ENCODE measurements at places on chromosomes 12 and 14.

DNA sequence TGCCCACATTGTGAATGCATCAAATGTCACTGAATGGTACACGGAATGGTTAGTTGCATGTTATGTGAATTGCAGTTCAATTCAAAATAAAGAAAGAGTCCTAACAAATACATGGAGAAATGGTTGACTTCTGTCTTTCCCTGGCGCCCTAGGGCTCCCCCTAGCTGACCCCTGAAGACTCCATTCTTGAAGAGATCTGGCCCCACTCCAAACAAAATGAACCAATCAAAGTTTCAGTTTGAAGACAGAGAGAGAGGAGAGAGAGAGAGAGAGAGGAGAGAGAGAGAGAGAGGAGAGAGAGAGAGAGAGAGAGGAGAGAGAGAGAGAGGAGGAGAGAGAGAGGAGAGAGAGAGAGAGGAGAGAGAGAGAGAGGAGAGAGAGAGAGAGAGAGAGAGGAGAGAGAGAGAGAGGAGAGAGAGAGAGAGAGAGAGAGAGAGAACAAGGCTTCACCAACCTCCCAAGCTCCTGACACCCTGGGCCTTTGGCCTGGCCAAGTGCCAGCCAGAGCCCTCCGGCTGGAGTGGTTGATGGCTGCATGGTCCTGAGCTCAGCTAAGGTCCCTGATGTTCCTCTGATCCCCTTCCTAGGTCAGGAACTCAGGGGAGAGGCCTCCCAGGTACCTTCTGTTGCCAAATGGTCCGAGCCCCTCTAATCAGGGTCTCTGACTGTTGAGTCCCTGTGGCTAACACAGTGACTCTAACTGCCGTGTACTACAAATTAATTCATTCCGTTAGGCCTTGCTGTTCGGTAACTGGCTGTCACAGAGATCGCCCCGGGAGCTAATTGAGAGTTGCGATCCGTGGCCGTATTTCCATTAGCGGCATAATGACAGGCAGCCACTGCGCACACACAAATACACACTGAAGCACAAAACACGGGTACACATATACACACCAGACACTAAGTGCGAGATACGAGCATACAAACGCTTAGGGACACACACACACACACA, 188.8 kb downstream of the ESRRB start:
- DNase-seq, result no peak

DNA sequence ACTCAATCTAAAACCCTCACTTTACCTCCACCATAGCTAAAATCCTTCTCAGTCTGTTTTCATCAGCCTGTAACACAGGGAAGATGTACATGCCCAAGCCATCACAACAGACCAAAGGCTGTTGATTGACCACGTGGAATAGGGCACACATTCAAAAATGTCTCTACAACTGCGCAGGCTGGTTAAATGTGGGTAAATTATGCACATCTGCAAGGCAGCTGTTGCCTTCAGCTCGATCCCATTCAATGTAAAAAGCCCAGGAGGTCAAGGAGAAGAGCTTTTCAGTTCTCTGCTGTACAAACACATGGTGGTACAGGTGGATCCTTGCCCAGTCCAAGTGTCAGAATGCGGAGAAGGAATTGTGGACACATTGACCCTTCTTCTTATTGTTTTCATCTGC, 354.0 kb downstream of the FLRT2 start:
- DNase-seq, result no peak

- peak; percentile 89 for DNase-seq
These were observed 836 bp downstream of the EVL start for GRCh38 chr14:100065942-100066574.

GRCh38 chr14:88835661-88836060, 11.2 kb downstream of the TTC8 start:
- DNase-seq, result no peak

GRCh38 chr12:55629058-55629841, 7.4 kb upstream of the OR10P1 start:
- no peak for DNase-seq

- DNase-seq, result no peak
These were observed 93.1 kb downstream of the DICER1 start for GRCh38 chr14:95064256-95064655.

Measured in activated CD4-positive, alpha-beta T cell treated with anti-CD3 and anti-CD28 coated beads, Interleukin-2, amount 10 ng/mL, durations not matched to agents 7 days and 5 days (primary cell).